ENCODE measurements at places on chromosomes 6 and 20.

- no peak for DNase-seq
These were observed 106.8 kb upstream of the MLN start for GRCh38 chr6:33910594-33910993.

DNA sequence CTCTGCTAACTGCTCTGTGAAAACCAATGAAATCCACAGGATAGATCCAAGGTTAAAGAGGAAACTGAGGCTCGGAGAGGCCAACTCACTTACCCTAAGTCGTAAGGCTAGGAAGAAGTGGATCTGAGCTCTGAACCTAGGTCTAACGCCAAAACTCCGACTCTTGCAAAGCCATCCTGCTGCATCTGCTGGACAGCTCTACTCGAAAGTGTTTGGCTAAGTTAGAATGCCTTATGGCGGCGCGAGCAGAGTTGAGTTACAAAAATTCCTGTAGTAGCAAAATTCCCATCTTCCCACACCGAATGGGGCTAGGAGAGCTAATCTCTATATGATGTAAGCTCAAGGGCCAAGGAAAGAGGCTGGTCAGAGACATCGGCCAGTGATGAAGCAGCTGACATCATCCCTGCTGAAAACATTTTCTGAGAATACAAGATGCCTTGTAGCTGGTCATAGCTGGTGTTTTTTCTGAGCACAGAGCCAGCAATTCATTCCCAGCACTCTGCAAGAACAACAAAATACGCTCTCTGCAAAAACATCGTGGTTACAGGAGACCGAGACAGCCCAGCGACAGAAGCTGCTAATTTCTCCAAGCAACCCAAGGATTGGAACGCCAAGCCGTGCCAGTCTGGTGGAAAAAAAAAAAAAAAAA lies 1.8 kb downstream of the SPATA2 start:
- DNase-seq = no peak

GRCh38 chr6:75334266-75335040 lies 49.9 kb upstream of the TMEM30A start:
- DNase-seq = no peak

DNA sequence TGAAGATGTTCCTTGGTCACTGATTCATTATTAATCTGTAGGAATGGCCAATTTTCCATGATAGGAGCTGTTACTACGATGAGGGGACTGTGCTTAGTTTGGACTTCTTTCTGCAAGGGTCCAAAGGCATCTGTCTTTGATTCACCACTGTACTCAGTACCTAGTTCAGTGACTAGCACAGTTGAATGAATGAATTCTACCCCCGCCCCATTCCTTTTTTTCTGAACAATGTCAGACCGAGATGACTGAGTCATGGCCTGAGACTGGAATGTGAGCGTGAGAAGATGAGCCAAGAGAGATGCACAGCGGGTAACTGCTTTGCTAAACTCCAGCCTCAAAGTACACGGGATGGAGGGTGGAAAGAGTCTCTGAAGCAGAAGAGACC lies 419 bp upstream of the SNHG17 start:
- no peak for DNase-seq

GRCh38 chr6:14281811-14282660 lies 164.5 kb downstream of the CD83 start:
- no peak for DNase-seq

GRCh38 chr6:157587127-157587926 lies 206.3 kb downstream of the ZDHHC14 start:
- no peak for DNase-seq

DNA sequence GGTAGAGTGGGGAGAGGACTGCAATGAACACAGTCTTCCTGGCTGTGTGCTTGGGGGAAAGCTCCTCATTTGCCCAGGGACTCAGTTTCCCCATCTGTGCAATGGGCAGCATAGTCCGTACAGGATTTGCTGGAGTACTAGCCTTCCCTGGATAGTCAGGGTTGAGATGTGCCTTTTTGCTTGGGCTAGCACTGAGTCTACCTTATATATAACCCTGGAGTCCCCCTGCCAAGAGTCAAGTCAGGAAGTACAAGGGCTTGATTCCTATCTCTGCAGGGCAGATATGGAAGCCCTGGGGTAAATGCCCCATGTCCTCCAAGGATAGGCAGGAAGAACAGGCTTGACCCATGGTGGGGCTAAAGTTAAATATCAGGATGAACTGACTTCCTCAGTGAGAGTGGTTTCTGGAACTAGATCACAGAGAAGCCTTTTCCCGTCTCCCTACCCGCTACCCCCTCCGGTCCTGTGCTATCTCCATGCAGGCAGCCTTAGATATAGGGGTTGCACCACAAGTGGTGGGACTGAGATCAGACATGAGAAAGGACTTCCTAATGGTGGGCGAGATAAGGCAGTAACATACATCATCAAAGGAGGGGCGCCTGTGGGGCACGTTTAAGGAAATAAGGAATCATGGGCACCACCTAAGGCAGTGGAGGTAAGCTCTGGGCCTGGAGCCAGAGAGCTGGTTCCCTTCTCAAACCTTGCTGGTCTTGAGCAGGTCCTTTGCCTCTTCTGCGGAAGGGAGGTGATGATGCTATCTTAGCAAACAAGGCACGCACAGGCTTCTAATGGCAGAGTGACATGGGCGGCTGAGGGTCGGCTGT lies 157.9 kb downstream of the MRPL14 start:
- no peak for DNase-seq

DNA sequence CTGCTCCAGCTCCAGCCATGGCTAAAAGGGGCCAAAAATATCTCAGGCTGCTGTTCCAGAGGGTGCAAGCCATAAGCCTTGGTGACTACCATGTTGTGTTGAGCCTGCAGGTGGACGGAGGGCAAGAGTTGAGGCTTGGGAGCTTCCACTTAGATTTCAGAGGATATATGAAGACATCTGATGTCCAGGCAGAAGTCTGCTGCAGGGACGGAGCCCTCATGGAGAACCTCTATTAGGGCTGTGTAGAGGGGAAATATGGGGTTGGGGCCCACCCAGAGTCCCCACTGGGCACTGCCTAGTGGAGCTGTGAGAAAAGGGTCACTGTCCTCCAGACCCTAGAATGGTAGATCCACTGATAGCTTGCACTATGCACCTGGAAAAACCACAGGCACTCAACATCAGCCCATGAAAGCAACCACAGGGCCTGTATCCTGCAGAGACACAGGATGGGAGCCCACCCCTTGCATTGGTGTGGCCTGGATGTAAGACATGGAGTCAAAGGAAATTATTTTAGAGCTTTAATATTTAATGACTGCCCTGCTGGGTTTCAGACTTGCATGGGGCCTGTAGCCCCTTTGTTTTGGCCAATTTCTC lies 70.5 kb downstream of the NINL start:
- DNase-seq = no peak

DNA sequence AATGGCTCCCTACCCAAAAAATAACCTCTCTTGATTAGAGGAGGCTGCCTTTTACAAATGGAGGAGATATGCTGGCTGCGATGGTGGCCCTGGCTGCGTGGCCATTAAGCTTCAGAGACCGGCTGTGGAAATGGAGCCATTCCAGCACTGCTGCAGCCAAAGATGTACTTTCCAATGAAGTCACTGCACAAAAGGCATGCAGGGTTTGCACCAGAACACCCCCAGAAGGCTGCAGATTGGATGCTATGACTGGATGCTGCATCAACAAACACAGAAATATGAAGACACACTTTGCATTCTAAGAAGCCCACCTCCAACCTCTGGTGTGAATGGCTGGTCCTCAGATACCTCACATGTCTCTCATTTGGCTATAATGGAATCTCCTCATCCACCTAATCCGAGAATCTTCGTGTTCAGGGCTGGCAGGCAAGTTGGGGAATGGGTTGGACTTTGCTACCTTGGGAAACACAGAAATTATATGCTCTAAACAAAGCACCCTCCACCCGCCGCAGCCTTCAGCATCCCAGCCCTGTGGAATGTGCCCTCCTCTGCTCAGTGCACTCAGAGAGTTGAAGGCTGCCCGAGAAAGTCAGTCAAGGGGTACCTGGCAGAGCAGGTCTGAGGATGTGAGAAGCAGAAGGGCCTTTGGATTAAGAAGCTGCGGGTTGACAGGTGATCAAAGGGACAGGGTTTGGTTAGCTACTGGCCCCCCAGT lies 35.3 kb downstream of the APCDD1L start:
- DNase-seq = no peak

- no peak for DNase-seq
These were observed 93.3 kb downstream of the CDH22 start for GRCh38 chr20:46214824-46215488.

DNA sequence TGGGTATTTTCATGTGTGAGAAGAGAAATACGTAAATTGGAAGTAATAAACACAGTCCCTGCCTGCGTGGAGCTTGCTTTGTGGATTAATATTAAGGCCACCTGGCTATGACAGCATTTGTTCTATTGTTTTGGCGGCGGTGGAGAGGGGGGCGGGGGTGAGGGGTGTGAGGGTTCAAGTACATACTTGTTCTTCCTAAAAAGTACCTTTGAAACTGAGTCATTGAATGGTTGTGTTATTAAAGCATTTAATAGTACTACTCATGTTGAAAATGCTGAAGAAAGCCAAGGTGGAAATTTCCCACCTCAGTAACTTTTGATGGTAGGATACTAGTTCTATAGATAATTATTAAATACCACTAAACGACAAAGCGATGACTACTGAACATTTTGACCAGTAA lies 95.0 kb downstream of the FOXC1 start:
- no peak for DNase-seq

DNA sequence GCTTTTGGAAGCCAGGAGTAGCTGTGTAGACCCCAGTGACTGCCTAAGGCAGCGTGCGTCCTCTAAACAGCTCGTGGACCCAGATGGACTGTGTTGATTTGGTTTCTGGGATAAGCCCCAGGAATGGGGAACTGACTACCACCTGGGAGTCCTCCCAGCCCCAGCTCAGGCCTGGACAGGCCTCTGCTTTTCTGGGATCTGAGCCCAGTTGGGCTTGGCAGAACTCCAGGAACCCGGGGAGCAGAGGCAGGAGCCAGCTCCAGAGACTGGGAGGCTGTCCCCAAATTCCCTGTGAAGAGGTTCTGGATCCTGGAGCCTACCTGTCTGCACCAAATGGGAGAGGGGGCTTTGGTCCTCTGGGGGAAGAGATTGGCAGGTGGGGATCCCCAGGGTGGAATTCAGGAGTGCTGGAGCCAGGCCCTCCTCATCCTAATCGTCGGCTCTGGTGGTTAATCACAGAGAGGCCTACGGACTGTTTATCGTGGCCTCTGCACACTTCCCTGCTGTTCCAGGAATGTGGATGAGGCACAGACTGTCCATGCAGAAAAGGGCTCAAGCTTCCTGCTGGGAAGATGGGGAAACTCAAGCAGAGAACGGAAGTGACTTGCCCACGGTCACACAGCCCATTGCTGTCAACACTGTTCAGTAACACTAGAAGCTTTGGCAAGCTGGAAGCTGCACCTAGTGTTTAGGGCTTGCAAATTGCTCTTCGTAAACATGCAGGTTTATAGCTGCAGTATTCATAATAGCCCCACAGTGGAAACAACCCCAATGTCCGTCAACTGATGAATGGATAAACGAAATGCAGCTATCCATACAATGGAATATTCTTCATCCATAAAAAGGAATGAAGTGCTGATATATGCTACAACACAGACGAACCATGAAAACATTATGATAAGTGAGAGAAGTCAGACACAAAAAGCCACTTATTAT lies 100.6 kb downstream of the KCNB1 start:
- no peak for DNase-seq

GRCh38 chr20:45944151-45944964 lies 9.9 kb downstream of the PCIF1 start:
- DNase-seq = no peak

DNA sequence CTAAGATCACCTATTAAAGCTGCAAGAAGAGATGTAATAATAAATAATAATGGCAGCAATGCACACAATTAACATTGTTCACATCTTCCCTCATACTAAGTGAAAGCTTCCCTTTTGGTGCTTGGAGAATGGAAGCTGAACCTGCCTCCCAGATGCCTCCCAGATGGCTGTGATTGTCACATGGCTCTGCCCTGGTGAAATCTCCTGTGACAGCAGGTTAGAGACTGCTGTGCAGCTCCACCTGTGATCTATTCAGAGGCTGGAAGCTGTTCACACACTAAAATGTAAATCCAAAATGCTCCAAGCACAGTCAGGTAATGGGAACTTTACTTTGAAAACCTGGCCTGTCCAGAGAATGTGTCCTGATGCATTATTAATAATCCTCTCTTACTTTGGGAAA lies 41.7 kb upstream of the RGS17 start:
- DNase-seq = no peak

GRCh38 chr6:38427492-38428210 lies 212.1 kb downstream of the BTBD9 start:
- DNase-seq = no peak

DNA sequence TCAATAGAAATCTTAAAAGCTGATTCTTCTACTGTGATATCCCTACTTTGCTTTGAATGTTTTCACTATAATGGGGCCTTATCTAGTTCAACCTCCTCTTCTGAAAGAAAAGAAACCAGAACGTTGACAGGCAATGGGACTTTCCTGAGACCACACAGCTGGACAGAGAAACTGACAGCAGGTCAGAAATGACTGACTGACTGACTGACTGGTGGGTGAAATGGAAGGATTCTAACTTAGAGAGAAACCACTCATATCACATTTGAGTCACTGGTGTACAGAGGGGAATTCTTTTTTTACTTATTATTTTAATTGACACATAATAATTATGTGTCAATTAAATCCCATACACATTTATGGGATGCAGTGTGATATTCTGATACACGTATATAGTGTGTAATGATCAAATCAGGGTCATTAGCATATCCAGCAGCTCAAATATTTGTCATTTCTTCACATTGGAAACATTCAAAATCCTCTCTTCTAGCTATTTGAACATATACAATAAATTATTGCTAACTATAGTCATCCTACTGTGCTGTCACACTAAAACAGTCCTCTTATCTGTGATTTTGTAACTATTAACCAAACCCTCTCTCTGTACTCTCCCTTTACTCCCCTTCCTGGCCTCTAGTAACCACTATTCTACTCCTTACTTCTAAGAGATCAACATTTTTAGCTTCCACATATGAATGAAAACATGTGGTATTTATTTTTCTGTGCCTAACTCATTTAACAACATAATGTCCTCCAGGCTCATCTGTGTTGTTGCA lies 64.8 kb upstream of the NRSN1 start:
- no peak for DNase-seq

DNA sequence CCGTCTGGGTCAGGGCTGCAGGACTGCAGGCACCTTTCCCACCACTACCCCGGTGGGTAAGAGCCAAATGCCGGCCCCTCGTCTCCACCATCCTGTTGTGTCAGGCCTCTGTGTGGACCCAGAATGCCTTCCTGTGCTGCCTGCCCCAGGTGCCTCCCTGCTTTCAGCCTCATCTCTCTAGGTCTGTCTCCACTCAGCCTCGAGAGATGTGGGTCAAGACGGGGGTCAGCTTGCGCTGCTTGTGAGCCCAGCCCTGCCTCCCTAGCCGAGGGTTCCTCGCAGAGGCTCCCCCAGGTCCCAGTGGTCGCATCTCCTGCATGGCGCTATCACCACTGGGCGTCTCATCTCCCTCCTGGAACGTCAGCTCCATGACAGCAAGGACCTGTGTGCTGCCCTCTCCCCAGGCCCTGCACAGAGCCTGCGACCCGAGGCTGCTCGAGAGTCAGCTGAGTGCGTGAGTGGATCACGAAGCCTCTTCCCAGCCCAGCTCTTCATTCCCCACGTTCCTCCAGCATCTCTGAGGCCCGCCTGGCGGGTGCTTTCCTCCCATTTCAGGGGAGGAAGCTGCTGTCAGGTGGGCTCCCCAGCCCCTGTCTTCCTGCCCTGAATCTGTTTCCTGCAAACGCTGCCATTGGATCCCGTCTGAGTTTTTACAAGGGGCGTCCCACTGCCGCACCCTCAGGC lies 38.7 kb upstream of the ZBP1 start:
- no peak for DNase-seq

- DNase-seq = no peak
These were observed 5.3 kb downstream of the SOBP start for GRCh38 chr6:107495196-107495643.

GRCh38 chr6:72272958-72273357 lies 348.9 kb upstream of the KCNQ5 start:
- no peak for DNase-seq

- DNase-seq = no peak
These were observed 386.0 kb downstream of the SMOC2 start for GRCh38 chr6:168826726-168827585.

Measured in GF-D8 (cell line).